ENCODE measurements at places on chromosomes 1 and 21.
A peak's percentile ranks its signal among the peaks of the same experiment; 100 is the strongest.

GRCh38 chr21:31420988-31421387 lies 76.9 kb upstream of the TIAM1 start:
- DNase-seq, result no peak

DNA sequence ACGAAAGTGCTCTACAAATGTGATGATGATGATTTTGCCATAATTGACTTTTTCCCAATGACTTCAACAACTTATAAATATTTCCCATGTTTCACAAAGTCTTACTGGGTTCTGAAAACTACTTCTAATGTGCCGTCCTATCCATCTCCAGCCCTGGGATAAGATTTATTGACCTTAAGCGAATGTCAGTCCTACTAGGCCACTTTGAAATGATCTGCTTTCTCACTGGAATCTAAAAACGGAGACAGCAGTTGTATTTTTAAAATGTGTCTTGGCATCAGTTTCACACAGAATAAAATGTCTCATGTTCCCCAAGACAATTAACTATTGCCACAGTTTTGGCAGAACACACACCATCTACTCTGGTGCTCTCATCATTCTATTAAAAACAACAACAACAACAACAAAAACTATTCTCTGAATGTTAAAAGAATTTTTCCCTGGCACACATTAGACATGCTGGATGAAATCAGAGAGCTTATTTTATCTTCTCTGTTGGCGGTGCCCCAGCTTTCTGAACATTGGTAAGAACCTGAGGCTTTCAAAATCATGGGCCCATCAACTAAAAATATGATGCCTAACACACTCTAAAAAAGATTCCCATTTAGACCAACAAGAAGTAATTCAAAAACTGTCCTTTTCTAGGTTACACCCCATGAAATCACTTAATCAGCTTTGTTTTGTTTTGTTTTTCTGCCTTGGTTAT lies 23.1 kb upstream of the DNASE2B start:
- DNase-seq, result no peak

GRCh38 chr1:167056529-167057231 lies 33.5 kb downstream of the GPA33 start:
- DNase-seq, result no peak

DNA sequence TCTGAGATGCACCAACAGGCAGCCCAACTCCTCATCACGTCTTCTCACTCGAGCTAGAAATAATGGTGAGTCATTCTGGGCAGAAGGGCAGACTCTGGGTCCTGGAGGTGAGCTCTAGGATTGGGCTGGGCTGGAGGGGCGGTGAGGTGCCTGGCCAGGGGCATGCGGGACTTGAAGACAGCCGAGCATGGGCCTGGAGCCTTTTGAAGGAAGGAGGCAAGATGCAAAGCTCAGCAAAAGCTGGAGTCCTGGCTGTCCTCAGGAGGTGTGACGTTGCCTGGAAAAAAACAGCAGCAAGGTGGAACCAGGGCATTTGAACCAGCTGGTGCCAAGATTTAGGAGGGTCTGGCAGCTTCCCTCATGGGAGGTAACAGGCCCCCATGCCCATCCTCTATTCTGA lies 712 bp downstream of the KCNA2 start:
- DNase-seq, result no peak

- DNase-seq, result no peak
These were observed 304.7 kb upstream of the PTBP2 start for GRCh38 chr1:96416701-96417444.

DNA sequence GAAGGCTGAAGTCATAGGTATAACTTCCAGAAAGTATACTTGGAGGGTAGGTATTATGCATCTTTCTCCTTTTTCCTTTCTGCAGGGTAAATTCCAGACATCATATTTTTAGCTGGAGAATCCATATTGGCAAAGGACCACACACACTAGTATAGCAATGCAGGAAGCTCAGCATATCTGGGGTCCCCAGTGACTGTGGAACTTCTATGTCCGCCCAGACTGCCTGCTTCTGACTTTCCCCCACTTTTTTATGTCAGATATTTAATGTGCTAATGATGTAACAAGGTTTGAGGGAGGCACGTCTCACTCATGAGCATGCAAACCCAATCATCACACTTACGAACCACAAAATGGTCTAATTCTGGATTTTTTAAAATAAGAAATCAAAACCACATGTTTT lies 90.4 kb downstream of the BACH1 start:
- no peak for DNase-seq

GRCh38 chr1:198919667-198920398 lies 281.0 kb downstream of the PTPRC start:
- no peak for DNase-seq

DNA sequence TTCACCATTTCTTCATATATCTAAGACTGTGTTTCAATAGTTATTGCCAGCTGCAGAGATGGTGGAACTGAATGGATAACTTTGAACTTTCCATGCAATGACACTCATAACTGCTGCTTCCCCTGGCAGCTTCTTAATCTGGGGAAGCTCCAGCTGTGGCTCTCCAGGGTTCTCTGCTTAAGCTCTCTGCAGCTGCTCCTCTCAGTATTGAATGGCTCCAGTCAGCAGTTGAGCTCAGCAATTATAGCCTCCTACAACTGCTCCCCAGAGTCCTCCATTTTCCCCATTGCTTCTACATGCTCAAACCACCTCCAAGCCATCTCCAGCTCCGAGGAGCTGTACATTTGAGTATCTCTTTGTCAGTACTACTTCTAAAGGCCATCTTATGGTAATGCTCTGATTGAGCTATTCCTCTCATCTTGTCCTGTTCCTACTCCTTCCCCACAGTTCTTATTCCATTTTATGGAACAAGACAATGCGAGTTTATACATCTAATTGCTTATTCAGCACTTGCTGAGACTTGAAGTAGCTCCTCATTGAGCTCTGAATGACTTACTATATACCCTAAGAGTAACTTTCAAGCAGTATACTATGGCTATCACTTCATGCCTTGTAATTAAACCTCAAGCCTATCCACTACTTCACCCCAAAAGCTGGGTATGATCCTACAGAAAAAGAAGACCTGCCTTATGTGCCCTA lies 362.4 kb downstream of the NEGR1 start:
- DNase-seq, result no peak

DNA sequence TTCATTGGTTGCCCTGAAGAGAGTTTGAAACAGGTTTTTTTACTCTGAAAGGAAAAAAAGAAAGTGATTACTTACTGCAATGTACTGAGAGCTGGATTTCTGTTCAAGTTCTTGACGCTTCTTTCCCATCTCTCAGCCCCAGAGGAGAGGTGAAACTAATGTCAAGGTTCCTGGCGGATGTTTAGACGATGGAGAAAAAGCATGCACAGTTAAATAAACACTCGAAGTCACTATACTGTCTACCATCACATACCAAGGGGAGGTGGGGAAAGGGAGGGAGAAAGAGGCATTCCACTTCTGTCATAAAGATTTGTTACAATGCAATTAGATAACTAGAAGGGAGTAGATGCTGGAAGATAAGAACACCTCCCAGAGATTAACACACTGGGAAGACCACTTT lies 177.0 kb upstream of the TNR start:
- no peak for DNase-seq

DNA sequence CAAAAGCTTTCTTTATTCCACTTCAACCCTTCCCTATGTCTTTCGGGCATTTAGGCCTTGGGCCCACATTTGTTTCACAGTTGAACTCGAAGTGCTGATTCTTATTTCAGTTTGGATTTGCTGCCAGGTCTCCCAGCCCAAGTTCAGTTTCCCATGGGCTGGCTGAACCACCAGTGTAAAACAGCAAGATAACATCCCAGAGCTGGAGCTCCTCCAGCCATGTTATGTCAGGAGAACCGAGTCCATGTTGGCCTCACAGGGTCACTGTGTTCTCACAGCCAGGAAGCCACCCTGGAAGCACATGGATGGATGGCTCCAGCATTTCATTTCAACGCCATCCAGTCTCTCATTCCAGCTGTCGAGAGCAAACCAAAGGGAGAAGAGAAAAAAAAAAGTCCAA lies 45.2 kb upstream of the RXRG start:
- DNase-seq, result no peak

- peak; percentile 81 for DNase-seq
These were observed 47.9 kb downstream of the PHACTR4 start for GRCh38 chr1:28417441-28417922.

DNA sequence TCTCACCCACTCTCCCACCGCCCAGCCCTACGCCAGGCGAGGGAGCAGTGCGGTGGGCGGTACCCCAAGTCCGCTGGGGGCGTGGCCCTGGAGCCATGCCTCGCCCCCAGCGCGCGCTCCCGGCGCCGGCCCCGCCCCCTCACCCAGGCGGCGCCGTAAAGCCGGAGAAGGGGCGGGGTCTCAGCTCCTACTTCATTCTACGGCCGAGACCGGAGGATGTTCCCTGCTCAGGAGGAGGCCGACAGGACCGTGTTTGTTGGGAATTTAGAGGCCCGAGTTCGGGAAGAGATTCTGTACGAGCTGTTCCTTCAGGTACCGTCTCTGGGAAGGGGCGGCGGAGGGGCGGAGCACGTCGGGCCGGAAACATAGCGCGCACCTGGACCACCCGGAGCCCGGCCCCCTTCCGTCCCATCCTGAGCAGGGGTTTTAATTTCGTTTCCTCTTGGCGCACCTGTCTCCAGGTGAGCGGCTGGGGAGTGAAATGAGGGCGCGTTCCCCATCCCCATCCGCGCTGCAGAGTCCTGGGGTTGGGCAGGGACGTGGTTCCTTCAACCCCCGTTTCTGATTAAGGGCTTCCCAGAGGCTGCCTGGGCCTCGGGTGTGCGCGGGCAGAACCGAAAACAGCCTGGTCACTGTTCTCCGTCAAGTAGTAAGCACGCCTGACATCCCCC lies at the start of gene RBM11:
RBM11 (plus strand) TSS at position 187 of the 671 bp plus-strand sequence; CDS start at position 217, 30 bp downstream.
- DNase-seq, result no peak

- no peak for DNase-seq
These were observed 31.7 kb upstream of the CD55 start for GRCh38 chr1:207289756-207290155.

DNA sequence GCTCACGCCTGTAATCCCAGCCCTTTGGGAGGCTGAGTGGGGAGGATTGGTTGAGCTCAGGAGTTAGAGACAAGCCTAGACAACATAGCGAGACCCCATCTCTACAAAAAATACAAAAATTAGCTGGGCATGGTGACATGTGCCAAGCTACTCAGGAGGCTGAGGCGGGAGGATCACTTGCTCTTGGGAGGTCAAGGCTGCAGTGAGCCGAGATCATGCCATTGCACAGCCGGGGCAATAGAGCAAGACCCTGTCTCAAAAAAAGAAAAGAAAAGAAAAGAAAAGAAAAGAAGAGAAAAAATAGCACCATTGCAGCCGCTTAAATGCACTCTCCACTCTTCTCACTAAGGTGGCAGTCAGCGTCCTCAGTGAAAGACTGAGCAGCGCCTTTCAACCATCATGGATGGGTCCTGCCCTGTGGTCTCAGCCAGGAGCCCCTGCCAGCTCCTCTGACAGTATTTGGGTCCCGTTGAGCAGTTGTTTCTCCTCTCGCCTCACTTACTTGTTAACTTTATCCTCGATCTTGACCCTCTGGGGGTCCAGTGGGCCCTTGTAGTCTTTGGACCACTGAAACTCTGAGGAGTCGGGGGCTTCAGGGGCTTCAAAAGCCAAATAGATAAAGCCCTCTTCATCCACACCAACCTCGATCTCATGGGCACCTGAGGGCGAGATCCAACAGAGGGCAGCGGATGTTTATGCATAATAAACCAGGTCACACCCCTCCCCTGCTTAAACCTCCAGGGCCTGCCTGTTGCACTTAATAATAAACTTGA lies 36.9 kb downstream of the MYOM3 start:
- DNase-seq, result no peak

GRCh38 chr1:211829343-211830054 lies 1.1 kb downstream of the LPGAT1 start:
- DNase-seq, result no peak

GRCh38 chr1:53722025-53722424 lies 16.9 kb downstream of the GLIS1 start:
- no peak for DNase-seq

GRCh38 chr1:200139661-200140250 lies 112.2 kb downstream of the NR5A2 start:
- no peak for DNase-seq

DNA sequence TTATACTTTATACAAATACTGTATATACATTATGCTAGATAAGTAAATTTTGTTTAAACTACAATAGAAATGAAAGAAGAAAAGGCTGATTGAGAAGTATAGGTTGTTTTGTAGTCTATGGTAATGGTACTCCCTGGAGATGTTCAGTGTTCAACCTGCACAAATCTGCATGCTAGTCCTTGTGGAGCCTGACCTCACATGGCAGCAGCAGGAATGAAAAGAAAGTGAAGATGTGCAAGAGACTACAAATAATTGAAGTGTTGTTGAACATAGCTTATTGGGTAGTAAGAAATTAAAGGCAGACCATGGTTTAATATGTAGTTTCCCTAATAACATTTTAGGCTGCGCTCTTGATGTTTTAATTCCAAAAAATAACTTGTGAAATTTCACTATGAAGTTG lies 201.2 kb downstream of the TGFB2 start:
- no peak for DNase-seq

- no peak for DNase-seq
These were observed 38.9 kb upstream of the HMCN1 start for GRCh38 chr1:185695299-185695698.

GRCh38 chr1:53163291-53163768 lies 20.9 kb upstream of the SLC1A7 start:
- DNase-seq, result no peak

DNA sequence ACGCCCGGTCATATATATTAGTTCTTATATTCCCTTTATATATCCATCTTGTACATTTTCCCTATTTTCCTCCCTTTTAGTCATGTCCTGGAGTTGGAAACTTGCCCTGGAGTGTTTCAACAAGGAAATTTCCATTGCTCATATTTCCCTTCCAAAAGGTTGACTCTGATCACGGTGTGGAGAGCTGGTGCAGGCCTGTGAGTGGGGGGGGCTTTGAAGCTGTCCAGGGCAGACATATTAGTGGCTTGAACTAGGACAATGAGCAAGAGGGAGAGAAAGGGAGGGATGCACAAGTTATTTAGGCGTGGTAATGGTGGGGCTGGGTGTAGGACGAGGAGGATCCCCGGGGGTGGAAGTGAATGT lies 30.4 kb upstream of the TMEM61 start:
- DNase-seq, result no peak

- DNase-seq, result no peak
These were observed 22.6 kb downstream of the KCNH1 start for GRCh38 chr1:211111351-211111750.

- DNase-seq, result no peak
These were observed 26.5 kb downstream of the PHTF1 start for GRCh38 chr1:113732802-113733201.

DNA sequence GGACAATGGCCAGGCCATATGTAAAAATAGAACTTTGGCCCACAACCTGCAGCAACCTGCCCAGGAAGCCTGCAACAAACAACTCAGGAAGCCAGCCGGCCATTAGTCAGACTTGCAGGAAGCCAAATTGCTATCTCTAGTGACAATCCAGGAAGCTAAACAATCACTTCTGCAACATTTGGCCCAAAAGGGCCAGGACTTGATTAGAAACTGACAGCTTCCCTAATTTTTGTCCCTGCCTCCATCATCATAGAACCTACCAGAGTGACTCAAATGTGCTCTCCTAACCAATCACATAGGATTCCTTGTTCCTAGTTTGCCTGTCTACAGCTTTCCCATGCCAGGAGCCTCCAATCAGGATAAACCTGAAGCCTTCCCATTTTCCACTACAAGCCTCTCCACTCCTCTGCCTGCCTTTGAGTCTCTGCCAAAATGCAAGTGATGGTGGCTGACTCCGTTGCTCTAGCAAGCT lies 639.3 kb downstream of the PTPRU start:
- DNase-seq, result no peak

- DNase-seq, result no peak
These were observed 619 bp downstream of the BCL9 start for GRCh38 chr1:147541672-147542568.
